AG09309 (cell line): ENCODE measurements at places on chromosomes 1 and 21.
A peak's percentile ranks its signal among the peaks of the same experiment; 100 is the strongest.

DNA sequence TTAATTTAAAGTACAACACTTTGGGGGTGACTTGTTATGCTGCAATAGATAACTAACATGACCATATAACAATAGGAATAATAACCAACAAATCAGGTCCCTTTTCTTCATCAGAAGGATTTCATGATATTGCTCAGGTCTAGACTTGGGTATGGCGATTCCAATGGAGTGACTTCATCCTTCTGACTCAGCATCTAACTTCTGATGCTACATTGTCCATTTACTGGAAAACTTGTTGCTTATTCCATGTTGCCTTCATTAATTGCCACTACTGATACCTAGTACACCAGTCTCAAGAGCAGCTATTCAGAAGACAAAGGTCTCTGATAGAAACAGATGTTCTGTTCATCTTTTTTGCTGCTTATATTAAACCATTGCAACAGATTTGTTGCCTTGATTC is 324.3 kb downstream of the TGFB2 start:
- no peak for DNase-seq

- peak; percentile 18 for DNase-seq
Observed at GRCh38 chr1:64163970-64164369, 39.5 kb upstream of the UBE2U start.

DNA sequence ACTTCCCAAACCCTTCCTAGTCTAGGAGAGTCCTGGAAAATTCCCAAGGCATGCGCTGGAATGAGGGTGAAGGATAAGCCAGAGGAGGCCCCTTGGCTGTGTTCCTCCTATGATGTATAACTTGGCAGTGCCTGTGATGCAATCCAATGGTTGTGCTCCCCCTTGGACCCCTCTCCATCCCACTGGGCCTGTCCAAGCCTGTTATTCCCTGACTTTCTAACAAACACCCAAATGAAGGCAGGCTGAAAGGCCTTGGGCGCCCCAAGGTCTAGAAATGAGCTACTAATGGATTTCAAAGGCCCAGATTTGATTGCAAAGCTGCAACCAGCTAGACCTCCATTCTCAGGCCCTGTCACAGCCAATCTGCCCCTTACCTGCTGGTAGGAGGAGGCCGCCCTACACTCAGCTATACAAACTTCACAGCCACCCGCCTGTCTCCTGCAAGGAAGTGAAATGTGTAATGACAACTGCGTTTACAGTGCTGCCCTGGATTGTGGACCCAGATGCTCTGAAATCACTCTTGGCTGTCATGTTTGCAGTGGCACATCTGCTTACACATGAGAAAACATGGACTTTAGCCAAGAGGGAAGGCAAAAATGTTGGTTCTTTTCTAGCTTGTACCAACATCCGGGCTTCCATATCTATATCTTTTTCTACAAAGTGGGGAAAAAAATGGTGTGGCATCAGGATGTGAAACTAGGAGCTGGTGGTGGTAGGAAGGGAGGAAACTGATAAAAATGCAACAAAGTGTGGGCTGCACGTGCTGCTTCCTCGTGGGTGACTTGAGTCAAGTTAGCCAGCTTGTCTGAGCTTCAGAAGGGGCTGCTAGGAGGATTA is 130.4 kb downstream of the TRABD2B start:
- no peak for DNase-seq

DNA sequence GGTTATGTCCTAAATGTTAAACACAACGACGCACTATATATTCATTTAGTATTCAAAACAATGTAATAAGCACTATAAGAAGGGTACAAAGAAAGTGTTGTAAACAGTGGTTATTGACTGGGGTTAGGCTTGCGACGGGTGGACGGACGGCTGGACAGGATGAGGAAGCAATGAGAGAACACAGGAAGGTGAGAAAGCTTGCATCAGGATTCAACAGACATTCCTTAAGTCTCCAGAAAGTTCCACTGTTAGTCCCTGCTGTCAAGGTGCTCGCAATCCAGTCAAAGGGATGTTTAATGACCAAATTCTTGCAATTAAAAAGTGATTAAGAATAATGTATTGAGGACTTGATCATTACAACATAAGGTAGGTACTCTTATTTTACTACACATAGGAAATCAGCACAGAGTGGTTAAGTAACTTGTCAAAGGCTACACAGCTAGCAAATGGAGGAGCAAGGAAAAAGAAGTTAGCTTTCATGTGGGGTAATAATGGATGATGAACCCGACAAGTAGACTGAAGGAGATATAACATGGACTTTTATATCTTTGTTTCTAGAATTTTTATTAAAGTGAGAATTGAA is 994 bp upstream of the ACBD6 start:
- DNase-seq = no peak

DNA sequence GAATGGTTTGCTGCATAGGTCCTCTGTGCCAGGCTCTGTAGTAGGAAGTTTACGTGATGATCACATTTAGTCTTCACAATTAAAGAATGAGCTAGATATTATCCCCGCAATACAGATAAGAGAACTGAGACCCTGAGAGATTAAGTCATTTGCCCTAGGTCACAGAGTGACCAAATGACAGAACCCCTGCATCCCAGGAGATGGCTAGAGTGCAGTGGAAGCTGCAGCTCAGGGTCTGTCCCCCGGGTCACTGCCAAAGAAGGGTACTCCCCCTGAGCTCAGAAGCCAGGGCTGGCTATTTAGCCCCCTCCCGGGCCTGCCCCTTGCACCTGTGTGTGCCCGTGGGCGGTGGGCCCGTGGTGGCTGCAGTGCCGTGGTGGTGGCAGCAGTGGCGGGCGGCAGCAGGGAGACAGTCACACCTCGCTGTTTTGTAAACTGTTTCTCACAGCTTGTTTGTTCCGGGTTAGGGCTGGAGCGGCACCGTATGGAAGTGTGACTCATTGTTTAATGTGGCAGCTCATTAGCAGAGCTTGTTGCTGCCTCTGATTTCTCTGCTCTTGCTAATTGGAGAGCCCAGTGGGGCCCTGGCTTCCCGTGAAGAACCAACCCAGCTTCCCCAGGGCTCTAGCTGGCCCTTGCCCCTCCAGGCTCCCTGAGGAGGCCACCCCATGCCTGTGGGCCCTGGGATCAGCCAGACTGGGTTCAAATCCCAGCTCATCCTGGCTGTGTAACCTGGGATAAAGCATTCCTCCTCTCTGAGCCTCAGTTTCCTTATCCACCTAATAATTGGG is 19.3 kb upstream of the FOXO6 start:
- DNase-seq = no peak

- DNase-seq = no peak
Observed at GRCh38 chr1:233006541-233006973, 56.1 kb downstream of the NTPCR start.

DNA sequence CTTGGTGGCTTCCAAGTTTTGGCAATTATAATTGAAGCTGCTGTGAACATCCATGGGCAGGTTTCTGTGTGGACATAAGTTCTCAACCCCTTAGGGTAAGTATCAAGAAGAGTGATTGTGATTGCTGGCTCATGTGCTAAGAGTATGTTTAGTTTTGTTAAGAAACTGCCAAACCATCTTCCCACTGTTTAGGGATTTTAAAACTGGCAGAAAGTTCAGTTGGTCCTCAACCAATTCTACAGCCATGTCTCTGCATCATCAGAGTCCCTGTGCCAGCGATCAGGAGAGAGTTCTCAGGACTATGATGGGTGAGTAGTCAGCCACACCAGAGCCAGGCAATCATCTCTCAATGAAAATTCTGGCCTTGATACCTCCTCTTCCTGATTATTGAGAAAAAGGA is 193.8 kb downstream of the ZC3H11B start:
- DNase-seq = no peak

GRCh38 chr1:79082233-79082632 is 75.7 kb upstream of the ADGRL4 start:
- no peak for DNase-seq

DNA sequence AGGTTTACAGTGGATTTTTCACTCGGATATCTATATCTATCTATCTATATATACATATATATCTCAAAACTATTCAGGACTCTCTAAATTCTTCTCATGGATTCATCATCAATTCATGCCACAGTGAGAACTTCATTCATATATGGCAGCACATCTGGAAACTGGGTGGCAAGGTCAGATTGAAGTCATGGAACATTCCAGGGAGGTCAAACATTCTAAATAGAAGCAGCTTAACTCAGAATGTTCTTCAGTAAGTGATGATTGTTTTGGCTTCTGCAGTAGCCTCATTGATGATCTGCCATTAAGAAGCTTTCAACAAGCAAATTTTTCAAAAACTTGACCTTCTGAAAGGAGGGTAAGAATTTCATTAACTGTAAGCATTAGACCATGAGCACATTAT is 46.9 kb upstream of the ADAMTS1 start:
- no peak for DNase-seq

DNA sequence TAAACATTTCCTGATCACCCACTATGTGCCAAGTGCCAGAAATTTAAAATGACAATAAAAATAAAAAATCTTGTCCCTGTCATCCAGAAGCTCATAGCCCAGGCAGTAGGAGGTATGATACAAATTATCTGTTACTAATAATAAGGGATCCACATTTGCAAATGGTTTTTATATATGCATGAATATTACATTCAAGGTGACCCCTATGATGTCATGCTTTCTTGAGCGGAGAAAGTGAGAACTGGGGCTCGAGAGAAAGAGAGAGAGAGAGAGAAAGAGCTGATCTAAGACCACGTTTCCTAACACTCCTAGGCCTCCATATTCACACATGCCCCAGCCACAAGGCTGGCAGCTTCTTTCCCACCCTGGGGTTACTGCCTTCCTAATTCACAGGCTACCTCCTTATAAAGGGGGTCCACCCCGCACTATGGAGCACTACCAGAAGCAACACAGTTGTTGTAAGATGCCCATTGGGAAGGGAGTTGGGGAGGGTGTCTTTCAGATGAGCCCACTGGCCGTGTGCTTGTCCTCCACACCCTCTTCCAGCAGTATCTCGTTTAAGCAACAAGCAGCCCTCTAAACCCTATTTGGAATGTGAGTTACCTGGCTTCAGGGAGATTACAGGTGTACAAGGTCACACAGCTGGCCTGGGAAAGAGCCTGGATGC is 28.8 kb upstream of the LRRN2 start:
- DNase-seq = no peak

GRCh38 chr1:42133809-42134526 is 19.2 kb upstream of the GUCA2B start:
- DNase-seq = no peak

DNA sequence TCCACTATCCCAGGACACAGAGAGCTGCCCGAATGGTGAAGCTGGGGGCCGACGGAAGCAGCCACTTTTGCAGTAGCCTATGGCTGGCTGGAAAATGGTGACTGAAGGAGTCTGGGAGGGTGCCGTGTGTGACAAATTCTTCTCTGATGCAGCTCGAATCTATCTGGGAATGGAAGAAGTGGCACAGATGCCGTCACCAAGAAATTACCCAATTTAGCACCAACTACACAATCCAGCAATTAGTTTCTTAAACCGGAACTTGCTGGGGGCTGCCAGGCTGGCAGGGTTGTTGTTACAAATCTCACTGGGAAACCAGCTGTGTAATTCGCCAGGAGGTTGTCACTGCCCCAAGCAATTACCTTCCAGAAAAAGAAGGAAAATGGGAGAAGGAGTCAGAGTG is 18.0 kb downstream of the DLGAP3 start:
- DNase-seq = no peak

GRCh38 chr1:224846119-224846907 is 83.2 kb upstream of the DNAH14 start:
- DNase-seq = no peak

- DNase-seq = peak; percentile 61
Observed at GRCh38 chr1:99441299-99442095, 177.2 kb downstream of the PLPPR4 start.

GRCh38 chr1:34415140-34415539 is 238.4 kb downstream of the C1orf94 start:
- DNase-seq = no peak

DNA sequence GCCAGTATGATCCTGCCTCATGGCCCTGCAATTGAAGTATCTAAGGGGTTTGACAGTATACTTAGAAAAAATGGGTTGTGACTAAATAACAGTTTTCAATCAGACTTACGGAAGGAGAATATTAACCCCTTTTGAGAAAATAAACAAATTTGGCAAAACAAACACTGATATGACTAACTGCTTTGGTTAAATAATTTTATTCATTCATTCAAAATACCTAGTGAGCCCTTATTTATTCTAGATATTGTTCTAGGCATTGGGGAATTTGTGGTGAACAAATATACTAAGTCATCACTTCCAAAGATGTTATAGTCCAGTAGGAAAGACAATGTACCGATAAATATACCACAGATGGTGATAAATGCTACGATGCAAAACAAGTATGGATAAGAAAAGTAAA is 358.7 kb downstream of the TGFB2 start:
- DNase-seq = no peak

DNA sequence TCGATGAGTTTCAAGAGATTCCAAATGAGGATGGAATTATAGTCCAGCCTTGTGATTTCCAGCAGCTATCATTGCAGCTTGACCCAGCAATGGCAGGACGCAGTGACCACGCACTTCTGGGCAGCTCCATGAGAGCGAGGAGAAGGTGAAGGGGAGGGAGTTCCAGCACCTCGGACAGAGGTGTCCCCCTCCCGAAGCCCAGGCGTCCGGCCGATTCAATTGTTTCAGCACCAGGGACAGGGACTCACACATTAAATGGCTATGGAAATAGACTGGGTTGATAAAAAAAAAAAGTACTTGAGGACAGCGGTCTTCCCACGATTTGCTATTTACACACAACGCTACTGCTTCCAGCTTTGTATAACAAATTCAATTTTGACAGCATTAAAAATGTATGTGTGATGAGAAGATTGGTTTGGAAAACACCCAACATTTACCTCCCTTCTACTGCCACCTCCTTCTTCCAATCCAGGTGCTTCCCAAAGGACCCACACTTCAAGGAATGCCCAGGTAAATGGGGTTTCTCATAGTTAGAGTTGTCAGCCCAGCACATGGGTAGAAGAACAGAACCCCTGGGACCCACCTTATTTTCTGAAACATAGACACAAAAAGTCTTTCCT is 71.8 kb downstream of the DISP3 start:
- DNase-seq = peak; percentile 16

GRCh38 chr1:43947061-43947873 is 517 bp downstream of the IPO13 start:
- no peak for DNase-seq
